Activated T-helper 9 cell treated with anti-CD3 and anti-CD28 coated beads, Interleukin-2, amount 50 U/mL, for 16 hours (primary cell): ENCODE measurements at places on chromosomes 1 and 21.

DNA sequence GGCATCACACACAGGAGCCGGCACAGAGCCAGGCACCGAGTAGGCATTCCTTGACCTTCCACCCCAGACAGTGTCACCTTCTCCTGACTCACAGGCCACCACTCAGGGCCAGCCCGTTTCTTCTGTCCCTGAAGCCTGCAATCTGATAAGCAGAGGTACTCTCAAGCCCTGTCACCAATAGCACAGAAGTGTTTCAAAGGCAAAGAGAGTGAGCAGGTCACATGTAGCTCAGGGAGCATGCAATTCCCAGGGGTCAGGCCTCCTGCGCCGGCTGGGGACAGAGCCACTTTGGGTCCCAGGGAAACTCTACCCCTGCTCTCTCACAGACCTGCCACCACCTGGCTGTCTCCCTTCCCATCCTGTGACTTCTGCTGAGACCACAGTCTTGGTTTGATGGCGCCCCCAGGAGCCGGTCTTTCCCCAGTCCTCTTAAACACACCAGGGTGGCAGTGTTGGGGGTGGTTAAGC, 13.2 kb downstream of the CAPN9 start:
- no peak for DNase-seq

DNA sequence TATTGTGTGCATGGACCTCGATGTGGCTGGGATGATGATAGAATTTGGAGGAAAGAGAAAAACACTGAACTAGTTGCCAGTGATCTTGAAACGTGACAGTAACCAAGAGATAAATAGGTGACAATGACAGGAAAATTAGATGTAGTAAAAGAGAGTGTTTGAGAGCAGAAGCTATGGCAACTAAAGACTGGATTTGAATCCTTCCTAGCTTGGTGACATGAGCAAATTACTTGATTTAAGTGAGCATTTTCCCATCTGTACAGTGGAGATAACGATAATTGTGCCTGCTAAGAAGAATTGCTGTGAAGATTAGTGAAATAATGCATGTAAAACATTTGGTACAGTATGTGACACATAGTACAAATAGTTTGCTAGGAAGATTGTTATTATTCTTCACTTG, 12.7 kb downstream of the TTC3 start:
- DNase-seq = no peak

DNA sequence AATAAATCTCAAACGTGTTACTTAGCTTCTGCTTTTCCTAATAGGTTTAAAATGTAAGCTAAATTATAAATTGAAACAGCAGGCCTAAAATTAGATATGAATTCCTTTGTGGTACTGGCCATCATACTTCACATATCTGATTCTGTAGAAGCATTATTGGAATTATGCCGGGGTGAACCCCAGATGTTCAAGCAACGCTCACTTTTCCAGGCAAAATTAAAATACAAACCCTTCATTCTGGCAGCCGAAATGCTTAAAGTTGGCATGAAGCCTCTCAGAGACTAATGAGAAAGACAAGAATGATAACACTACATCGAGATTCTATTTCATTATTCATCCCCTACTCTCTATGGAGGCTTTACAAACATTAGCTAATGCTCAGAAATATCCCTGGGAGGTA, 1352.7 kb upstream of the ADGRL2 start:
- no peak for DNase-seq

- peak; percentile 64 for DNase-seq
These were observed 7.2 kb upstream of the SLX9 start for GRCh38 chr21:44932408-44933181.

- no peak for DNase-seq
These were observed 200.4 kb downstream of the DNM3 start for GRCh38 chr1:172041742-172042141.

- DNase-seq = no peak
These were observed 13.7 kb upstream of the MFSD2A start for GRCh38 chr1:39940980-39941871.

DNA sequence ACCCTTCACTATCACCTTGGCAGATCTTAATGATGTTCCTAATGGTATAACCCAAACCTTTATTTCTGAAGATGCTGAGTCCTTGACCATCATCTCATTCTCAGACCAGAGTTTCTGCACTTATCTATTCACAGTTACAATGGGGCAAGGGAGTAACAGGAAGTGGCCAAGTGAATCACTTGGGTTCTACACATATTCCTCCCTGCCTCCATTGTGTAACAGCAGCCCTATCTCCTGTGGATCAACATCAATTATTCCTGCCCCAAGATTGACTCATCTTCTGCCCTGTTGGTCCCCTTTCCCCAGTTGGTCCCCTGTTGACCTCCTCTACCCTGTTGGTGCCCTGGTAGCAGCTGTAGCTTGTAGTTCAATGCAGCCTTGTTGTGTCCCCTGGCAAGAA, 10.3 kb upstream of the S100A7 start:
- DNase-seq = no peak

- DNase-seq = no peak
These were observed 1561.5 kb downstream of the MRPL39 start for GRCh38 chr21:24045775-24046215.
